ENCODE measurements at places on chromosomes 12 and 14.

DNA sequence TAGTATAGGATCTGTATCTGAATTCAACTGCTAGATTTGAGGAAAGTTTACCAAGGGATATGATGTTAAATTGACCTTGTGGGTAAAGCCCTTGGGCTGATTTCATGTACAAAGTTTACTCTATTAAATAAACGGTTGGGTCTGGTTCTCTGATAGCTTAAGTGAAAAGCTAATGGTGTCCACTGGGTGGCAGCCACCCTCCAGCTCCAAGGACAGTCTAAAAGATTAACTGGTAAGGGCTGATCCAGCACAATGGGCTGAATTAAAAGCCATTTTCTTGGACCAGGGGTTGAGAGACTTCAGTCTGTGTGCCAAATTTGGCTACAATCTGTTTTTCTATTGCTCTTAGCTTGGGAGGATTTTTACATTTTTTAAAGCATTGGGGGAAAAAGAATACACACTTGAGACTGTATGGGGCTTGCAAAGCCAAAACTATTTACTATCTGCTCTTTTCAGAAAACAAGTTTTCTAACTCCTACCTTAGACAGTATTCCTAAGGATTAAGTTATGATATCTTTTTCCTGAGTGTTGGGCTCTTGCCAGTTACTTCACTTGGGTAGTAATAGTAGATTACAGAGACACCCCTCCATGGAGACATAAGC is 116.5 kb downstream of the GPHN start:
- DNase-seq, result no peak

- DNase-seq, result no peak
Observed at GRCh38 chr12:118741194-118741593, 240.1 kb upstream of the SRRM4 start.

DNA sequence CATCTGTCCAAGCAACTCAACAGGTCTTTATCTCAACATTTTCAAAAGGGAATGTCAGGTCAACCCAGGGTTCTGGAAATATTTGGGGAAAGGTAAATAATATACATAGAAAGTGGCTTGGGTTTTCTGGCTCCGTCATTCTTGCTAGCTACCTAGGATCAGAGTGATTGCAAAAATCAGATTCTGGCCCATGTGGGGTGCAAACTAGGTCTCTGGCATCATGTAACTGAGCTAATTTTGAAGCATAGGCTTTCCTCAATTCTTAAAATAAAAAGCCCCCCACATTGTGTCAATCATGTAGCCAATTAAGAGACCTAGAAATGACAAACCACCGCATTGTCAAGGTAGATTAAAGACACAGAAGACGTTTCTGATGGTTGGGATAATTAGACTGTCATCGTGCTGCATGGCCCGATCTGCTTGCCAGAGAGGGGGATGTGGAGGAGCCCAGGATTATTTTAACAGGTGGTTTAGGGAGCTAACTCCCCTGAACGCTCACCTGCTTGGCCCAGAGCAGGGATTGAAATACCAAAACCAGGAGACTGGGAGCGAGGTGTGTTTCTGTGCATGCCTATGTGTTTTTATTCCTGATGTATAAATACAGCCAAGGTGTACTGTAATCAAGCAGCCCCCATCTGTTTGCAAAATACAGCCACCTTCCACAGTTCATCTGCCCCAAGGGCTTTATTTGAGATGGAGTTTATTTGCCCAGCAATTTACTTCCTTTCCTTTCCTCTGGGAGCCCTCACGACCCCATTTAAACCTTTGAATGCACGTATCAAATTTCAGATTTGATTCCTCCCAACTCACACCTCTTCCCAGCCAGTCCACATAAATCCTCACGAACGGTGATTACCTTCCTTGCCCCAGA is 189.5 kb downstream of the TTC8 start:
- no peak for DNase-seq

- no peak for DNase-seq
Observed at GRCh38 chr14:68448252-68448902, 344.5 kb downstream of the ZFP36L1 start.

DNA sequence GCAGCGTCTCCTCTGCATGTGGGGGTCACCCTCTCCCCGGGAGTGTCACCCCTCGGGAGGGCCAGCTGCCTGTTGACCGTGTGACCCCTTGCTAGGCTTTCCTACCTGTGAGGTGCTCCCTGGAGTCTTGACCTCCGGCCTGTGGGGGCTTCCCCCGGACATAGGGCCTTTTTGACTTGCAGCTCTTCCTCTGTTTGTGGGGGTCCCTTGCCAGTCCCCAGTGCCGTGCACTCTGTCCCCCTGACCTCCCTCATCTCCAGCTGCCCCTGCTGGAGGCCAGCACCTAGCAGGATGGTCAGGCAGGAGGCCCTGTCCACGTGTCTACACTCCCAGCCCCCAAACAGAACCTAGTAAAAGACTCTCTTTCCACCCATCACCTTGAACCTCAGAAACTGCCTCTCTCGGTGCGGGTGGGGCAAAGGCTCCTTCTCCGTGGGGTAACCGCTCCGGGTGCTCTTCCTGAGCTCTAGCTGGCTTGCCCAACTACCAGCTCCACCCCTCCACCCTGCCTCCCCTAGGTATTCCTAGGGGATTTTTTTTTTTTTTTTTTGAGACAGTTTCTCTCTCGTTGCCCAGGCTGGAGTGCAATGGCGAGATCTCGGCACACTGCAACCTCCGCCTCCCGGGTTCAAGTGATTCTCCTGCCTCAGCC is 810 bp downstream of the AACS start:
- no peak for DNase-seq

DNA sequence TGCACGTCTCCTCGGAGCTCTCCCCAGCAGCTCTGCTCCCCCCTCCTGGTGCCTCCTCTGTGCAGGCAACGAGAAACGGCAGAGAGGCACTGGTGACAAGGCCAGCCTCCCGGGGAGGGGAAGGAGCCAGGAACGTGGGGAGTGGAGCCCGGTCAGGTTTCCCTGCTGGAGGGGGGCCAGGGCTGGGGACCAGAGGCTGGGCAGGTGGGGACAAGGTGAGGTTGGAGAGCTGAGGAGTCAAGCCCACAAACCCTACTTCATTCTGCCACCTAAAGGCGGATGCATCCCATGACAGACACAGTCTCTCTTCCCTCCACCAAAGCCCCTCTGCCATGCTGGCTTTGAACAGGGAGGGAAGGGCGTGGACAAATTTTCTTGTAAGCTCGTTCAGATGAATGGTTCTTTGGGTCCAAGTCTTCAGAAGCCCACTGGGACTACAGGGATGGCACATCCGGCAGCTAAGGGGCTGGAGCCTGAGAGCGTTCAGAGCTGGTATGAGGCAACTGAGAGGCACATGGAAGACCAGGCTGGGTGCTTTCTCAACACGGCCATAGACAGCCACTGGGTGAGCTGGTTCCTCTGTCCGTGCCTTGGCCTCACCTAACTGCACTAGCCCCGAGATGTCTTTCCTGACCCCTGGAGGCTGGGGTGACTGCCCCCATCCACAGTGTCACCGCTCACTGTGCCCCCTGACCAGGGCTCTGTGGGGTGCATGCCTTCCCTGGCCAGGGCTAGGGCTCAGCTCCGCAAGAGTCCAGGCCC is 105.9 kb downstream of the RBM19 start:
- no peak for DNase-seq

DNA sequence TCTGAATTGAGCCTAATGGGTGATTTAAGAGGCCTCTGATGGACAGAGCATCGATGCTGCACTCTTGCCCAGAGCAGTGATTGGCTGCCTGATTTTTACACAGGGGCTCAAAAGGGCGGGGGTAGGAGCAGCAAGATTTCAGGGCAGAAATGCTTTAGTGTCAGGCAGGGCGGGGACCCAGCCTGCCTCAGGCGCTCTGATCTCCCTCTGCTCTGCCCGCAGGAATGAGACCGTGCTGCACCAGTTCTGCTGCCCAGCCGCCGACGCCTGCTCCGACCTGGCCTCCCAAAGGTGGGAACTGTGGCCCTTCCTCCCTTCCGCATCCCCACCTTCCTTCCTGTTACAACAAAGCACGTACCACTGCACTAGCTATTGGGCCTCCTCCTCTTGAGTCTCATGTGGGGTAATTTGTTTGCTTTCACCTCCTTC is 32.4 kb downstream of the IQSEC3 start:
- DNase-seq, result no peak

GRCh38 chr14:79656496-79656895 is 554.8 kb downstream of the DIO2 start:
- DNase-seq, result no peak

DNA sequence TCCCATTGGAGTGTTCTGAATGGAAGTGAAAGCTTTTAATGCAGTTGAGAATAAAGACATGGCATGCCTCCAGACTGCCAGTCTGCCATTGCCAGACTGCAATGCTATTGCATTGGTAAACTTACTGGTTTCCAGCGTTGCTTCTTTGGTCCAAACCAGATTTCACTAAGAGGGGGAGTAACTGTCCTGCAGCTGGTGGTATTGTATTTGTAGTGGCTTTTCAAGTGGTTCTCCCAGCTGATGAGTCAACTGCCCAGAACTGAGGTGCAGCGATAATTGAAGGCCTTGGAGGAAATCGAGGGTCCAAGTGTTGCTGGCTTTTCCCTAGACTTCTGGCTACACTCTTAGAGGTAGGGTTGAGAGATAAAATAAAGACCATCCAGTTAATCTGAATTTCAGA is 31.9 kb downstream of the ERG28 start:
- no peak for DNase-seq

DNA sequence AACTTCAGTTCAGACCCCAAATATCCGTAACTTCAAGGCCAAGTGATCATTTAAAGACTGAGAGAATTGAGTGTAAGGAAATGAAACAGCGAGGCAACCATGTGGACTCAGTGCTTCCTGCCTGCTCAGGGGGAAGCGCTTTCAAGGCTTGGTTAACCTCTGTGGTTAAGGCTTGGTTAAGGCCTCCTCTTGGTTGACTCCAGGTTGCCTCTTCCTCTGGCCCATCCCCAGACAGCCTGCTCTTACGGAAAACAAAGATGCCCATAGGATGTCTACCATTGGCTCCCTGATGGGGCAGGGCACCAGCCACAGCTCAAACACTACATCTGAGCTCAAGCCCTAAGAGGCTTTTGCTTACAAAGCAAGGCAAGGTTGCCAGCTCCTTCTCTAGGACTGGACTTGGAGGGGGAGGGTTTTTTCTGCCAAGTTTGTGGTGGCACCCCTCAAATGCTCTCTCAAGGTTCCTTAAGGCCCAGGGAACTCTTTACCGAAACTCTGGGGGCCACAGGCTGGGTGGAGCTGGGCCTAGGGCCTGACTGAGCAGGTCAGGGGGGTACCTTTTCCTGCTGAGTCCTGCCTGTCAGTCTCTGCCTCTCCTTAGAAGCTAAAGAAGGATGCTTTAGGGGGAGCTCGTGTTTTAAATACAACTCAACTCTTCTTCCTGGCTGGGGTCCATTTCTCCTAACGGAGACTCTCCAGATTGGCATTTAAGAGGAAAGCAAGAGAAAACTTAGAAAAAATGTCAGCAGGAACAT is 13.7 kb downstream of the COL2A1 start:
- DNase-seq, result peak; percentile 36

DNA sequence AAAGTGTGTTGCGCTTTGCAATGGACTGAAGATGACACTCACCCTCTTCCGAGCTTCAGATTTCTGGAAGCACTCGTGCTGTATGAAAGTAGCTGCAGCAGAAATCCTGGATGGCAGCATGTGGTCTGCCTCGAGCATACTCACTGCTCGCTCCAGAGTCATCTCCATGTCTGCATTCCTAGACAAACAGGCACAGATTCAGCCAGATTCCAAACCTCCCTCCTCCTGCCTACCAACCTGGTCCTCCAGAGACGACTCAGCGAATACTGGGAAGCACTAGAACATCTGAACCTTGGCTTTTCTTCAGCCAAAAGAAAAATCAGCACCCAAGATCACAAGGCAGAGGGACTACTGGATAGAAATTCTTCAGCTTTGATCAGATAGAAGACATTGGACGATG is 27.7 kb downstream of the PKP2 start:
- no peak for DNase-seq

GRCh38 chr12:52380271-52380694 is 5.2 kb downstream of the KRT84 start:
- DNase-seq, result no peak

GRCh38 chr12:116937640-116938039 is 26.9 kb downstream of the FBXW8 start:
- no peak for DNase-seq
